ENCODE measurements at places on chromosomes 4 and X. TPM values are rescaled to one million over a fixed set of nuclear protein-coding genes. Genes with fewer than 3 reads are reported as not detected.

Gene TEX13C
- 0.03 TPM for polyA plus RNA-seq

DNA sequence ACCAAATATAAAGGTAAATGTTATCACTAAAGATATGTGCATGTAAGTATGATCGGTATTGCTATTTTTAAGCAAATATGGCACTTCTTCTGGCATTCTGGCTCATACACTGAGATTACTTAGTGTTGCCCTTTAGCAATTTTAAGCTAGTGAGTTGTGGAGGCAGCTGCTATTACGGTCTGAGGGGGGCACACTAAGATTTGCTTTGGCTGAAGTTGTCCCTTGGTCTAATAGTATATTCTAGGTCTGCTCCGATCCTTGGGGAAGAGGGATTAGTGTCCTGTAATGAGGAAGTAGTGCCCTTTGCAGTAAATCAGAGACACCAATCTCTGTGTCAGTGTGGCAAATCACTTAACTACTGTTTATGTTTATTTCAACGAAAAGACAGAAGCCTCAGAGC is 196.5 kb upstream of the FTHL17 start:
- DNase-seq, result peak; percentile 41

DNA sequence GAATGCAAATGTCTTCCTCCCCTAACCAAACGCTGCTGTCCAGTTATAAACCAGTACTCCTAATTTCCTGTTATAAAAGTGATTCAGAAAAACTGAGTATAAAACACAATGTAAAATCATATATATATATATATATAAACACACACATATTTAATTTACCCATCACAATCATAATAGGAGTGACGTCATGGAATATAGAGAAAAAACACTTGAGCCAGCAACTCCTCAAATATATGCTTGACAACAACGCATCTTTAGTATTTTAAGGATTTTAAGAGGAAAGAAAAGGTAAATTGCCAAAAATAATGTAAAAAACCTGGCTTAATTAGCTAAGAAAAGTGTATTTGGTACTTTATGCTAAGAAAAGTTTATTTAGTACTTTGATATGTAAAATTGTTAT is 2701.7 kb downstream of the PCDH7 start:
- no peak for DNase-seq

DNA sequence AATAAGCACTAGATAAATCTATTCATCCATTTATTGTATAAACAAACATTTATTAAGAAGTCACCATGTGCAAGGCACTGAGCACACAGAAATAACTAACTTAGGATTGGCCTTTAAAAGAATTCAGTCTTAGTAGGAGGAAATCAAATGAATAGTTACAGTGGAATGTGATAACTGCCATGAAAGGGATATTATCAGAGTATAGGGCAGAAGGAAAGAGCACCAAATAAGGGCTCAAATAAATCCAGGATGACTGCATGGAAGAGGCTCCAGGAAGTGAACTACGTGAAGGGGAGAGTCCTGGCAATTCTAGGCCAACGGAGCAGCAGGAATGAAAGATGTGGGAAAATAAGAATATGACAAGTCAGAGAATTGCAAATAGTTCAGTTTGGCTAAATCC is 406.0 kb downstream of the INPP4B start:
- no peak for DNase-seq
